ENCODE measurements at places on chromosomes 5 and 9. TPM values are rescaled to one million over a fixed set of nuclear protein-coding genes. Genes with fewer than 3 reads are reported as not detected.

The OBP2B gene
- not detected for total RNA-seq

The MARCOL gene
- not detected for total RNA-seq

- no peak for DNase-seq
Measured at GRCh38 chr5:16487456-16487855, 21.9 kb upstream of the ZNF622 start.

DNA sequence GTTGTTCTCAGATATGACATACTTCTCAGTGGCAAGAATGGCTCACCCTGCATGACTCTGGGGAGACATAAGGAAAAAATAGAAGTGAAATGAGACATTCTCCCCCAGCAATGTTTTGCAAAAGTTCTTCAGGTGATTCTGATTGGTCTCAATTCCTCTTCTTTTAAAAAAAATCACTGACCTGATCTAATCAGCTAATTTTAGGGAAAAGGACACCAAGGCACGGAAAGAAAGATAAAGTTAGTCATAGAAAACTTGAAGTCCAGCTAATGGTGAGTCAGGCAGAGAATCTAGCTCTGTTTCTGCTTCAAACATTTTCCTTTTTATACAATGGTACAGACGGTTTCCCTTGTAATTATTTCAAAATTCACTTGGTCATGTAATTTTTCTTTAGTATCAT lies 1018.9 kb upstream of the ARRDC3 start:
- DNase-seq = no peak

DNA sequence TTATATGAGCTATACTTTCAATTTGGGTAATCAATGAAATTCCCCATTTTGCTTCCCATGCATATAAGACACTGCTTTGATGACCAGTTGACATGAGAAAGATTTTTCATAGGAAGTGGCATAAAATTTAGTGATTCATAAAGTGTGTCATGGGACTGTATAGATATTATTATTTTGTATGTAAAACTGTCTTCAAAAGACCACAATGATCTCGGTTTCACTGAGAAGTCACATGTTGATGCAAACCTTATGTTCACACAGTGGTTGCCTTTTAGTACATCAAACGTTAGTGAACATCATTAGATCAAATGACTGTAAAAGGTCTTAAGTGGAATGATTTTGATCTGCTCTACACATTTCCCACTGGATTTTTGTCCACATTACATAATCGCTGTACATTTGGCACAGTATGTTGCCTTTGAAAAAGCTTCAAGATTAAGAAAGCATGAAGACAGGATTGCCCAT lies 349.2 kb upstream of the MEF2C start:
- no peak for DNase-seq

Data from esophagus squamous epithelium (tissue), 5 donors.